Epithelial cell of esophagus (primary cell): ENCODE measurements at places on chromosomes 4 and X.
A peak's percentile ranks its signal among the peaks of the same experiment; 100 is the strongest.

- no peak for DNase-seq
Measured at GRCh38 chrX:82742351-82742750, 765.7 kb upstream of the POU3F4 start.

DNA sequence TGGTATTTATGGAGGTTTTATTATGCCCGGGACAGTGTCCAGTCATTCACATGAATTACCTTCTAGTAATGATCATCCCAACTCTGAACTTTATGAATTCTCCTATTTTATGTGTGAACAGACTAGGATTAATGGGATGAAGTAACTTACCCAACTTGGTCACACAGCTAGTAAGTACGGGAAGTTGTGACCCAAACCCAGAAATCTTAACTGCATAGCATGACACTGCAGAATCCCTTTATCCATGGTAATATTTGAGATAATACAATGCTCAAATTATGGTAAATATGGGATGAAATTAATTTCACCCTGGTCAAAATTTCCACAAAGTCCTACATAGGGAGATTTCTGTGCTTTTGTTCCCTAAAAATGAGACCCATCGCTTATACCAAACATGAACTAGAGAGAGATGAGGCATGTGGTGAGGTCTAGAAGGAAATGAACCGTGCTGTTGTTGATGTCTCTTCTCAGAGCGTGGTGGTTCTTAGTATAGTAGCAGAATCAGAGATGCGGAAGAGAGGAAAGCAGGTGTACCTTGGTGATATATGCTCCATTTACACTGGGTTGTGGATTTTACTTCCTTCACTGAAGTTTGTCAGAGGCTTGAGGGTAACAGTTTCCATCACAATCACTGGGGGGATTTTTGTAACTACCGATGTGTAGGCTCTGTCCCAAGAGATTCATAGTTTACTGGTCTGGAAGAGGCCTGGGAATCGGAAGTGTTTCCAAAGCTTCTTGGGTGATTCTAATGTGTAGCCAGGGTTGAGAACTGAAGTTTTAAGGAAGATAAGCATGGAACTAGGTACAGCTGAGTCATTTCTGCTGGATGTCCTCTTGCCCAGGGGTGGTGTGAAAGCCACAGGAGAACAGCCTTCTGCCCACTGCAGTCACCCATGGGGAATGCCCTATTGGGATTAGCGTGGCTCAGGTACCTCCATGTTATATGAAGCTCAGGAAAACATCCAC, 30.2 kb upstream of the FAM9C start:
- DNase-seq = no peak

GRCh38 chr4:113610537-113610936, 151.0 kb downstream of the CAMK2D start:
- no peak for DNase-seq

- no peak for DNase-seq
Measured at GRCh38 chr4:177267911-177268310, 41.8 kb upstream of the NEIL3 start.

- DNase-seq = no peak
Measured at GRCh38 chrX:16145656-16146055, 21.6 kb upstream of the MAGEB17 start.

DNA sequence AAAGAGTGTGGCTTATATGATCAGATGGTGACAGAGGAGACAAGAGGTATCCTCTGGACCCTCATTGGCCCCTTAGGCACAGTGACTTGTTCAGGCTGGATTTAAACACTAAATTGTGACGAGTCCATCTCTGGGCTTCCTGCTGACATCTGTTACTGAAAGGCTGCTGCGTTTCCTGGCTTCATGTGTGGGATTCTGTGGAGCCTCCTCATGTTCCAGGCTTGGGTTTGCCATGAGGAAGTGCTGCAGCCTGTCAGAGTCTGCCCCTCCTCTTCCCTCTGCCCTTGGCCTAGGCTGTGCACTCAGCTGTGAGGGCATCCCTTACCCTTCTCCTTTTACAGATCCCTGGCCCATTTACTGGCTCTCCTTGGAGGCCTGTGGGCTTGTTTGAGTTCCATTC, 159.1 kb upstream of the TTC29 start:
- no peak for DNase-seq

DNA sequence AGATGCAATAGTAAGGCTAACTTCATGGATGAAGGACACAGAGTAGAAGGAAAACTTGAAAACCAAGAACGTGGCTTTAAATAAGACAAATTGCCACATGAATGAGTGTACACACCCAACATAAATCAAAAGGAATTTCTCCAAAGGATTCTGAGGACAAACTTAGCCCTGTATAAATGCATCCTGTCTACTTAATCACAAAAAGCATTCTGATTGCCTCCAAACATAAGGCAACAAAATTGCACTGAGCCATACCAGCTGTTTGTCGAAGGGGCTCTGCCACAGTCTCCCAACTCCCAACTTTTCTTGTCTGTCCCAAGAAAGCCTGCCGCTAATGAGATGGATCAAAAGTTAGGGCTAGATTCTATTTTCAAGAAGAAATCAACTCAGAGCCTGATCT, 194.3 kb downstream of the SOWAHB start:
- no peak for DNase-seq

DNA sequence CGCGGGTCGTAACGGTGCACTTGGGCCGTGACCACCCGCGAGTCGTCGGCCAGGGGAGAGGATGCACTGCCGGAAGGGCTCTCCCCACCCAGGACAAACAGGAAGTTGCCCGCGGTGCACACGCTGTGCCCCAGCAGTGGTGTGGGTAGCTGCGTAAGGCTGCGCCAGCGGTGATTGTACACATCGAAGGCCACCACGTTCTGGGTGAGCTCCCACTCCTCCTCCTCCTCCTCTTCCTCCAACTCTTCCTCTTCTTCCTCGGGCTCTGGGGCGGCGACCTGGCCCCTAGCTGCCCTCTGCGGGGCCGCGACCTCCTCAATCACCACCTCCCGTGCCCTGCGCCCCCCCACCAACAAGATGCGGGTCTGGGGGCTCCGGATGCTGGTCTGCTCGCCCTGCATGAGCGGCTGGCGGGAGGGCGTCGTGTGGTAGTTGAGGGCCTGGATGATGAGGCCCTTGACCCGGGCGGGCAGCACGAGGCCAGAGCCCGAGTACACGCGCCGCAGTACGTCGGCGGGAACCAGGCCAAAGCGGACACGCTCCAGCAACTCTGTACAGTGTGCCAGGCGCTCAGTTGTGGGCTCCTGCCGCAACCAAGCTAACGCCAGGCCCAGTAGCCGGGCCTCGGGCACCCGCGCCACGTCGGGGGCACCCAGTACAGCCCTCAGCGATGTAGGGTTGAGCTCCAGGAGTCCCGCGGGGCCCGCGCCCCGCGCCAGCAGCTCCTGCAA, 1.4 kb downstream of the KLHL34 start:
- no peak for DNase-seq

DNA sequence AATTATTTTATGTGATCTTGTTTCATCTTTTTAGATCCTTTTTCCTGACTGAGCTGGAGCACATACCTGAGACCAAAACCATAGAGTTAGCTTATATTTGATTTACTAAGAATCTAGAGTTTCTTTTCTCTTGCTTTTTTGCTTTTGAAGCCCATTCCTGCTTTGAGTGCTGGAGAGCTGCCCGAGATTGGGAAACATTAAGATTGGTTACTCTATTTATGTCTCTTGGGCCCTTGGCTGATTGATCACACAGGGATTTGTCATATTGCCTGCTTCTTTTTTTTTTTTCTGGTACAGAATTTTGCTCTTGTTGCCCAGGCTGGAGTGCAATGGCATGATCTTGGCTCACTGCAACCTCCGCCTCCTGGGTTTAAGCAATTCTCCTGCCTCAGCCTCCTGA, 73.9 kb downstream of the REPS2 start:
- DNase-seq = no peak

GRCh38 chr4:75235359-75235951, 278.7 kb downstream of the RCHY1 start:
- no peak for DNase-seq

DNA sequence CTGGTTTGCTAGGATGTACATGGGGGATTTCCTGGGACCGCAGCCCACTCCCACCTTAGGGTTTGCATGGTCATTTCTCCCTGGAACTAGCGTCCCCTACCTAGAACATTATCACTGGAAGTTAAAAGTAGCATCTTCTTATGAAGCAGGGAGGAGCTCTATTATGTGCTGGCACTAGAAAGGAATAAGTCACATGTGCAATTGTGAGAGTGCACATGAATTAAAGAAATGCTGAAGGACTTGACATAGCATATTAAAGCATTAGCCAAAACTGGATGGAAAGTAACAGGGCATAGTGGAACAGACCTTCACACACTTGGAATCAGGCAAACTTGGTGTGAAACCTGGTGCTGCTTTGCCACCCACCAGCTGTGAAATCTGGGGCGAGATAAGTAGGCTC, 2.7 kb downstream of the EXOC1L start:
- DNase-seq = no peak

DNA sequence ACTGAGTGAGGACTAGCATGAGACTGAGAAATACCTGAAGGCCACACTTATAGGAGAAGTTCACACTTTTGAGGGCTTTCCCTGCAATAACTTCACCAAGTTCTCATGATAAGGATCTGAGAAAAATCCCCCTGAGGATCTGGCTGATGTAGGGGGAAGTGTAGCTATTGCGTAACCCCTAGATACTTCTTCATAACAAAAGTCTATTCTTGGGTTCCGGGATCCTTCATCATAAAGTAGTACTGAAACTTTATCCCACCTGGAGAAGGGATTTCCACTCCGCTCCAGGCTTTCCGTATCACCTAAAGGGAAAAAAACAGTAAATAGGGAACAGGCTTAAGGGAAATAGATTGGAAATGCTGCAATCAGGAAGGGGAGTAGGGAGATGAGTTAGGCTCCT, 13.3 kb downstream of the USP27X start:
- no peak for DNase-seq

- DNase-seq = no peak
Measured at GRCh38 chr4:64796581-64796980, 387.3 kb upstream of the TECRL start.

DNA sequence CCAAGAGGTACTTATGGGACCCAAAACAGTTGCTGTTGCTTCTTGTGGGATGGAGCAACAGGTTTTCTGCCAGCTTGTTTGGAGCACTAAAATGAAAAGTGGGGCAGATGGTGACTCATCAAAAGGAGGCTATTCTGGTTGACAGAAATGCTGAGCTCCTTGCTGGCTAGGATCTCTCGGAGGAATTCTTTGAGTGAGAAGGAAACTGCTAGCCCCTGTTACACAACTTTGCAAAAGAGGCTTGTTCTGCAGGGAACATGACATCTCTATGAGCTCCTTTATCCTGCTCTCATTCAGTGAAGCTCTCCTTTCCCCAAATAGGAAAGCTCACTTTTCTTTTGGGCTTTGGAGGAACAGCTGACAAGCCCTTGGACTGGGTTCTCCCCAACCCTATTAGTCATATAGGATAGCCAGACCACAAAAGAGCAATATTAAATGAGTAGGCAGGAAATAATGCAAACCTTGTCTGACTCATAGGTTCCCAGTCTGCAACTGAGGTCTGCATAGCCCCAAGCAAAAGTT, 108.3 kb downstream of the CDS1 start:
- peak; percentile 94 for DNase-seq

GRCh38 chr4:5863461-5864113, 29.3 kb downstream of the CRMP1 start:
- peak; percentile 80 for DNase-seq

- no peak for DNase-seq
Measured at GRCh38 chr4:158274636-158275035, 64.3 kb downstream of the TMEM144 start.

GRCh38 chr4:7938609-7939376, 868 bp downstream of the AFAP1 start:
- DNase-seq = peak; percentile 24

DNA sequence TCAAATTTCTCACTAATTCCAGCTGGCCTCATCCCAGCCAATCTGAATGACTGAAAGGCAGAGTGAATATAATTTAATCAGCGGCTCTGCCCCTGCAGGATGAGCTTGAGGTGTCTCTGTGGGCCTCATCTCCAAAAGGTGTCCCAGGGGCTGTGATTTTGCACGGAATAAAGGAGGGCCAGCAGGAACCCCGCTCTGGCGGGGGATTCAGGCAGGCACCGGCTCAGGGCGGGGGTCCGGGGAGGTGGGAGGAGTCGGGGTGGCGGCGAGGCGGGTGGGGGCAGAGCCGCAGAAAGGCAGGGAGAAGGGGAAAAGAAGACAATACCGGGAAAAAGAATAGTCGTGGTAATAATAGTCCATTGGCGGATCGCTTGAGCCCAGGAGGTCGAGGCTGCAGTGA, 16.0 kb upstream of the ERCC6L start:
- no peak for DNase-seq

DNA sequence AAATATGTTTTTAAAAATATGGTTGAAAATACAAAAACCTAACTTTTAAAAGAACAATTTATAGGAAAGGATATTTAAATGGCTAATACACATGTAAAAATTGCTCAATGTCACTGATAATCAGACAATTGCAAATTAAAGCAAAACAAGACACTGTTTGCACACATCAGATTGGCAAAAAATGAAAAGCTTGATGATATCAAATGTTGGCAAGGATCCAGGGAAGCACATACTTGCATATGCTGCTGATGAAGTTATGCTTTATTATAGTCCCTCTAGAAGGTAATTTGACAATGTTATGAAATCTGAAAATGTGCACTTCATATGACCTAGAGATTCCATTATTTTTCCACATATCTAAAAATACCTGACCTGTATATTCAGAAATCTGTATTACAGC, 45.7 kb upstream of the EPGN start:
- peak; percentile 21 for DNase-seq
